ENCODE measurements at places on chromosomes 12 and 14.

DNA sequence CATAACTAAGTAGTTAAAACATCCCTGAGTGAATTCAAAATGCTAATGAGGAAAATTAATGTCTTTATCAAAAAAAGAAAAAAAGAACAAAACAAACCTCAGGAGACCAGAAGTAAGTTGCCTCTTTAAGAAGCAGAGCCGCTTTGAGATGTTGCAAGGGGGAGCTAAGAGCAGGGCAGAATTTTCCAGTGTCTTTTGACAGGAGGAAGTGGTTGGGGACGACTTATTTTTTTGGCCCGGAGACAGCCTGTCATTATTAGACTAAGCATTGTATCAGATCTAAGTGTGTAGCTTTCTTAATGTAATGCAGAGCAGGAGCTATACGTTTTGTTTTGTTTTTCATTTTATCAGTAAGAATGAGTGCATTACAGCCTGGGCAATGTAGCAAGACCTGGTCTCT, 206.6 kb downstream of the CACNA1C start:
- DNase-seq, result no peak

DNA sequence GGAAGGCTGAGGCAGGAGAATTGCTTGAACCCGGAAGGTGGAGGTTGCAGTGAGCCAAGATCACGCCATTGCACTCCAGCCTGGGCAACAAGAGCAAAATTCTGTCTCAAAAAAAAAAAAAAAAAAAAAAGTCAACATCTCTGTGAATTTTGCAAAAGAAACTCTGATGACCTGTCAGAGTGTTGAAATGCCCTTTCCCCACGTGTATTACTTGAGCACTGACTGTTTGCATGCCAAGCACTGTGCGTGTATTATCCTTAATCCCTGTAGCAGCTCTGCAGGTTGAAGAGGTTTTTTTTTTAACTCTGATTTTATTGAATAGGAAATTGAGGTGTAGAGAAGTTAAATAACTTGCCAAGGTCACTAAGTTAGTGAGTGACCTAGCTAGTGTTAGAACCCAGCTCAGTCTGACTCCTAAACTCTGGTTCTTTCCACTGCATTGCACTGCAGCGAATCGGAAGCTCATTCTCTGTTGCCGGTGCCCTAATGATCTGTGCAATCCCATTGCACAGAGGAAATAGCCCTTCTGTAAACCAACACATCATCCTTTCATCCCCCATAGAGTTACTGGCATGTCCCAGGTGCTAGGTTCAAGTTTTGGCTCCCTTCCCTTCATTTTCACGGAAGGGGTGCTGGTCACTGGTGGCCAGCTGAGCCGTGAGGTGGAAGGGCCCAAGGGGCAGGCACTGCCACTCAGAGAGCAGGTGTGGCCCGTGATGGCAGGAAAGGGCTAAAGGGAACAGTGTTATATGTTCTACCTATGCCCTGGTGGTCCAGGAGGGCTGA, 122.3 kb downstream of the EML1 start:
- no peak for DNase-seq

GRCh38 chr12:62123721-62124203, 136.4 kb upstream of the USP15 start:
- DNase-seq, result peak; percentile 40

- DNase-seq, result no peak
Observed at GRCh38 chr14:101026341-101026740, 122.8 kb upstream of the RTL1 start.

- DNase-seq, result peak; percentile 27
Observed at GRCh38 chr14:50397390-50398188, 908 bp upstream of the CDKL1 start.

DNA sequence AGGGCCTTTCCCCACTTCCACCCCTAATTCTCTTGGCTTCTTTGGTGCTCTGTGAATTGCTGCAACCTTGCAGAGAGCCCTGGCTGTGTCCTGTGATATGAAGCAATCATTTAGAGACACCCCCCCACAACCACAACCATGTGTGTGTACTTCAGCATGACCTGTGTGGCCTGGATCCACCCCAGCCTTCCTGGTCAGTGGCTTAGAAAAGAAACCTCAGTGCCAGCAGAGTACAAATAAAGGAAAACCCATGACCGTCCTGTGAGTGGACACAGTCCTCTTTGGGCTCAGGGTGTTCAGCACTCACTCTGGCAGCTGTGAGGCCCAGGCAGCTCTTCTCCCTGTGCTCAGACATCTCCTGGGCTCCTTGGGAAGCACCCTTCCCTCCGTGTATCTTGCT, 206.6 kb upstream of the DIO3 start:
- no peak for DNase-seq

GRCh38 chr12:20404576-20405346, 36.4 kb downstream of the PDE3A start:
- DNase-seq, result peak; percentile 36

- no peak for DNase-seq
Observed at GRCh38 chr12:10540776-10541205, 35.1 kb downstream of the EIF2S3B start.

DNA sequence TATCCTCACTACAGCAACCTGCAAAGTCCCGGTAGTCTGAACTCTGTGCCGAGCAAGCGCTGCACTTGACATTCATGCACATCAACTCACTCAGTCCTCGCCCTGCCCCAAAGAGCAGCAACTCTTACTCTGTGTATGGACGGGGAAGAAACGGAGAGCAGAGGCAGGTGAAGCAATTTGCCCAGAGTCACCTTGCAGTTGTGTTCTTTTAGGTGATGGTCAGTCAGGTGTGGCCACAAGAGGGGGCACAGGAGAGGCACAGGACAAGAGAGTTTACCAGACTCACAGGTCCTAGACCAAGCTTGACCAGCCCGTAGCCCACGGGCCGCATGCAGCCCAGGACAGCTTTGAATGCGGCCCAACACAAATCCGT, 39.1 kb downstream of the TSPAN11 start:
- DNase-seq, result no peak

DNA sequence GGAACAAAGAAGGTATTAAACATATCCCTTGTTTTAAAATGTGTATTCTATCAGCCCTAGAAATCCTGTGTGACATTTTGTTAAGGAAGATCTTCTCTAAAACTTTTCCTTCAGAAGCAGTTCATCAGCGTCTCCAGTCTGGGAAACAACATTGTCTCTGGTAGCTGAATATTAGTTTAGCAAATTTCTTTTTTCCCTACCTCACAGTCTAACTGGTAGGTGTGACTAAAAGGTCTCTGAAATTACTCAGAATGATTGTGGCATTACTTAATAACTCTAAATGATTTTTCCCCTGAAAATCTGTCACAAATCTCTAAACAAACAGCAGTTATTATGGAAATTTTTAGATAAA, 1044.8 kb downstream of the FLRT2 start:
- no peak for DNase-seq

- DNase-seq, result no peak
Observed at GRCh38 chr14:94571395-94571794, 9.8 kb upstream of the SERPINA5 start.

DNA sequence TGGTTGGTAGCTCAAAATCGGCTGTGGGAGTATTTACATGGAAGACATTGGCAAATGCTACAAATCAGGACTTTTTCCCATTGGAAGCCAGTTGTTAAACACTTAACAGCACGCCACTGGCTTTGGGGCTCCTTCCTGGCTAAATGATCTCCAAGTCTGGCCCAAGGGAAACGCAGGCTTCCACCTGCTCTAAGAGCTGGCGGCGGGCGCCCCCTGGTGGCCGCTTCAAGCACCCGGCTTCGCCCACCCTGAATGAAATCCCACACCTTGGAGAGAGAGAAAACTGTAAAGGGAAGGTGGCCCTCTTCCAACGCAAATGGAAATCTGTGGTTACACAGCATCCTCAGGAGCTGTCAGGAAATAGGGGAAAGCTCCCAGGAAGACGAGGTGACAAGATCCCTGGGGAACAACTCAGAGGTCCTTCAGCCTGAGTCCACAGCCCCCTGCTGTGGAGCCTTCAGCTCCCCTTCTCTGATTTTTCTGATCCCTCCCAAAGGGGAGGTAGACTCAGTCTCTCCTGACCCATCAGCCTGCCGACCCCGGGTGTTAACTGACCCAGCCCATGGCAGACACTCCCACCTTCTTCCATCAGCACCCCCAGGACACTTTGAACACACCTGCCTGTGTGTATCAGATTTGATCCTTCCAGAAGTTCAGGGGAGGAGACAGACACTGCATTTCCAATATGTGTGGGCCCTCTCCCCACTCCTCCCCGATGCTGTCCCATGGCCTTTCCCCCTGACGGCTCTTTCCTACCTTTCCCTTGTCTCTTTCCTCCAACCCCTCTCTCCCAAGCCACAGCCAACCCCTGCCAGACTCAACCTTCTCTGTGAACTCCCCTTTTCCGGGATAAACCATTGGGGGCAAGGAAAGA, 15.4 kb downstream of the SELPLG start:
- DNase-seq, result peak; percentile 81

GRCh38 chr14:79786522-79786921, 424.8 kb downstream of the DIO2 start:
- no peak for DNase-seq

- no peak for DNase-seq
Observed at GRCh38 chr12:78240827-78241226, 410.1 kb downstream of the NAV3 start.

DNA sequence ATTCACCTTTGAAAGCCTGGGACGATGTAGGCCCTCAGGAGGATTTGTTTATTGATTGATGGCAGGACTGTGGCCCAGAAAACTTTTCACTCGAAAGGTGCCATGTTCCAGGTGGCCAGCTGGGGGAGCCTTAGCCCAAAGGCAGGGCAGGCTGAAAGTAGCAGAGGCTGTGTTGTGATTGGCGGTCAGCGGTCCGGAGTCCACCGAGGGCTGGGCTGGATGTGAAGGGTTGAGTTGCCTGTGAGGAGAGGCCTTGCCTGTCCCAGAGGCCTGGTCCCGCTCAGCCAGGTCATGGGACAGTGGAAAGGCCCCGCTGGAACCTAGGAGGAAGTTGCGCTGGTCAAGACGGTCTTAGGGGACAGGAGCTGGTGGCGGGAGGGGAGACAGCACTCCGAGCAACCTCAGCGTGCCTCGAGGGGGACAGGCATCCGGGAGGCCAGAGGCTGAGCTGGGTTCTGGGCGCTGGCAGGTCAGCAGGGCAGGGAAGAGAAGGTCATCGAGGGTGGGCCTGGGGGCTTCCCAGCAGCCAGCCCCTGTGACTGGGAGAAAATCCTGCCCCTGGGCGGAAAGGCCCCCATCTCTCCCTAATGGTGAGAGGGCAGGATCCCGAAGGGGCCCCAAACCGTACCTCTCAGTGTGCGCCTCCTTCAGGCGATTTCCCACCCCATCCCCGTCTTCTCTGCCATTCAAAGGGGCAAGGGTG, 26.3 kb downstream of the CMA1 start:
- DNase-seq, result peak; percentile 10

DNA sequence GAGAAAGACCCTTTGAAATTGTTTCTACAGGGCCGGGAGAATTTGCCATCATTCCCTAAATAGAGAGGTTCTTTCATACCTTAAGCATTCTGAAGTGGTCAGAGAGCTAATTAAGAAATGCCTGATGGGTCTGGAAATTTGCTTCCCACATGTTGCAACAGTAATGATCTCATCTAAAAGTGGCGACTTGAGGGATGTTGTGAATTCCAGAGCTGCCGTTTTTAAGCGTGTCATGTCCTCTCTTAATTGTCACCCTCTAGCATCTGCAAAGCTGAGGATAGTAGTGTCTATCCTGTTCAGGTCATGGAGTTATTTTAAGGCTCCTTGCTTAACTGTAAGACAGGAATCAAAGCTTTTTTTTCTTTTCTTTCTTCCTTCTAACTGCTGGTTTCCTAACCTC, 60.4 kb downstream of the FOS start:
- DNase-seq, result no peak

DNA sequence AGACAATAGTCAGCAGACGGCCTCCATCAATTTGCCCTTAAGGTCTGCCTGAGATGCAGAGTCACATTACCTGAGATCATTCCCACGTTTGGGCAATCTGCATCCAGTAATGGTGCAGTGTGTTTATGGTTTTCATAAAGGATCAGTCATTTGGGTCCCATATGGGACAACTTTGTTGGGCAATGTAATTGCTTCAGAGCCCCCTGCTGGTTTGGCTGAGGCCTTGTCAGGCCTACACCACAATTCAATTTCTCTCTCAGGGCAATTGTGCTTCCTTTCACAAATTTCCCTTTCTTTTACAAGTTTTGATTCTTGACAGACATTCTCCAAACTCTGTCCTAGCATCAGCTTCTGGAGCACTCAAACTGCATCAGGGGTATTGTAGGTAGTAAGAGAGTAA, 191.2 kb upstream of the SSTR1 start:
- no peak for DNase-seq

GRCh38 chr12:107351713-107352112, 258.4 kb upstream of the CRY1 start:
- no peak for DNase-seq

GRCh38 chr14:92500491-92500941, 13.1 kb upstream of the RIN3 start:
- DNase-seq, result peak; percentile 73

GRCh38 chr12:123949770-123950165, 22.9 kb downstream of the CCDC92 start:
- no peak for DNase-seq

DNA sequence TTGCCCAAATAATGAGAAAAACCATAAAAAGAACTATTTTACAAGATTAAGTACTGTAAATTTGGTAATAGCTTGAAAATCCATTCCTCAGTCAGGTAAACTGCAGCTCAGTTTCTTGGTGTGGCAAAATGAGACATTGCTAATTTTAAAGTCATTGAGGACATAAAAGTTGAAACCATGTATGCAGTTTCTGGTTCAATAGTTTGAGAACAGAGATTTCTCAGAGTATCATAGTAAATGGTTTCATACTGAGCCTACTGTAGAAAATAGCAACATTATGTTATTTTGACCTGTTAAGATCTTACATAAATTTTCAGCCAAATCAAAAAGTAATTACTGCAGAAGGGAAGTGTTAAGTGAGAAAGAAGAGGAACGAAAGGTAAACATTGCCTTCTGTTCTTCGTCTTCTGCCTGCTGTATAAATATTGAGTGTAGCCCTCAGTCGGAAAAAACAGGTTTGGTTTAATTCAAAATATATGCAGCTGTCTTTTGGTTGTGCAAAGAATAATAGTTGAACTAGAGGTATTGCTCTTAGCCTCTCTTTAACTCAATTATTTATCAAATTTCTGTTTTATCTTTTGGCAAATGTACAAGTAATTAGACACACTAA, 119.6 kb downstream of the SYNE2 start:
- no peak for DNase-seq

DNA sequence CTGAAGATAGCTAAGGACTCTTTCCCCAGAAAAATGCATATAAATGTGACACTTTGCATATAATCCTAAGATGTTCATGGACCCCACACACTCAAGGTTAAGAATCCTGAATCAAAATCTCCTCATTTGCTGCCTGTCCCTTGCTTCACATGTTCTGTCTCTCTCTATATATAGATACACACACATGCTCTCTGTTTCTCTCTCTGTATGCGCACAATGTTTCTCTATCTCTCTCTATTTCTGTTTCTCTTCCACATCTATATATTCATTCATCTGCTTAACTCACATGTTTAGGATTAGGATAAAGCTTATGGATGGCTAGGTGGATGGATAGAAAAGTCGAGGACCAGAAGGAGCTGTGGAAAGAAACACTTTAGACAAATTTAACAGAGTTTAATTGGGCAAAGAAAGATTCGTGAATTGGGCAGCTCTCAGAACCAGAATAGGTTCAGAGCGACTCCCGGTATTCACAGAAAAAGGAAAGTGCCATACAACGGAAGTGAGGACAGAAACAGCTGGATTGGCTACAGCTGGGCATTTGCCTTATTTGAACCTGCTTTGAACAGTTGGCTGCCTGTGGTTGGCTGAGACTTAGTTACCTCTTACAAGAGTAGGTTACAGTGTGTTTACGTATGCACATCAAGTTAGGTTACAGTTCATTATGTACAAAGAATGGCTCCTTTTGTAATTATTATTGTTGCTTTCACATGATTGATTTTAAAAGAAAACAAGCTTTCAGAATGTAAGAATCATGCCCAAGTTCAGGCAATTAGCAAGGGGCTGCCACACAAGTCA, 57.6 kb downstream of the EMP1 start:
- no peak for DNase-seq
